ENCODE measurements at places on chromosomes 12 and 14.

- no peak for DNase-seq
These were observed 6.3 kb downstream of the SLC7A8 start for GRCh38 chr14:23177181-23177580.

GRCh38 chr12:107983756-107984472 is 145.2 kb upstream of the WSCD2 start:
- DNase-seq: no peak

DNA sequence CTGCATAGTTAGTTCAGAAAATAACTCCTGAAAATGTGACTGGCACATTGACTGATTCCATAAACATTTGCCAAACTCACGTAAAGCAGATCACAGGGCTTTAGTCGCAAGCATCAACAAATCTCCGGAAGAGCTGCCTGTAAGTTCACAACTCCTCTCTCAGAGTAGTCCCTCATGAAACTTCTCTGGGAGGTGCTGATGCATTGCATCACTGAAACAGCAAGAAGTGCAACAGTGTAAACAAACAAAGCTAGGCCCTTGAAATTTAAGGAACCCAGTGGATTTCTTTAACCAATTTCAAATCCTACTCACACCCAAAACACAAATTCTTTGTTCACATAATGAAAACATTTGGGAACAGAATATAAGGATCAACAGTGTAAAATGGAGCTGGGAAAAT is 1691.7 kb upstream of the FLRT2 start:
- no peak for DNase-seq

DNA sequence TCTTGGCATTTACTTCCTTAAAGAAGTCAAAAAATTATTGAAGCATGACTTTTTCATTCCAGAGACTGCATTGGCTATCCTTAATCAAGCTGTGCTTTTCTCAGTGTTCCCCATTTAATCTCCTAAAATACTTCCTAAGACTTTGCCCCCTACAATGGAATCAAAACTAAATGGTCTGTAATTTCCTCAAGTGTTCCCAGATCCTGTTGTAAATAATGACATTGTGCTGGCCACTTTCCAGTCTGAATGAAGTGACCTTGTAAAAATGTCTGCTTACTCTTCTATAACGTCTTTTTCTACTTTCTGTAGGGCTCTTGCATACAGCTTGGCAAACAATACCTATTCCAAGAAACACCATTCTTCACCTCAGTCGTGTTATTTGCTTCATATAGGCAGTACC is 45.3 kb upstream of the MBIP start:
- DNase-seq: no peak

- peak; percentile 67 for DNase-seq
These were observed 88.5 kb downstream of the PPM1H start for GRCh38 chr12:62846491-62846890.

GRCh38 chr12:125340791-125341190 is 275.6 kb downstream of the AACS start:
- DNase-seq: peak; percentile 83

GRCh38 chr14:86072116-86072894 is 542.4 kb downstream of the FLRT2 start:
- DNase-seq: no peak

GRCh38 chr14:76090616-76091391 is 60.9 kb upstream of the GPATCH2L start:
- no peak for DNase-seq

DNA sequence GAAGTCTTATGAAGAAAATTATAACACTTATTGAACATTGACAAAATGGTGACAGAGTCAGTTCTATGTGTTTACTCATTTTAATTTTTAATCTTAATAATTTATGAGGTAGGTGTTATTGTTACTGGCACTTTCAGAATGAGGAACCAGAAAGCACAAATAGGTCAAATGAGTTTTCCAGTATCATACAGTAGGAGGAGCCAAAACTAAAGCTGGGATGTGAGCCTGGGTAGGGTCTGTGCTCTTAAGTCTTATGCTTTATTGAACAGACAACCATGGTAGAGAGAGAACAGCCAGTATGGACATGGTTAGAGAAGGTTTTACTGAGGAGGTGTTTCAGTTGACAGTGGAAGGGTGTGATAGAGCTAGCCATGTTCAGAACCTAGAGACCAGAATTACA is 775.7 kb downstream of the TMTC2 start:
- DNase-seq: no peak

GRCh38 chr12:8637666-8638065 is 25.0 kb downstream of the MFAP5 start:
- DNase-seq: no peak

- no peak for DNase-seq
These were observed 70.7 kb downstream of the PTPRO start for GRCh38 chr12:15393037-15393436.

DNA sequence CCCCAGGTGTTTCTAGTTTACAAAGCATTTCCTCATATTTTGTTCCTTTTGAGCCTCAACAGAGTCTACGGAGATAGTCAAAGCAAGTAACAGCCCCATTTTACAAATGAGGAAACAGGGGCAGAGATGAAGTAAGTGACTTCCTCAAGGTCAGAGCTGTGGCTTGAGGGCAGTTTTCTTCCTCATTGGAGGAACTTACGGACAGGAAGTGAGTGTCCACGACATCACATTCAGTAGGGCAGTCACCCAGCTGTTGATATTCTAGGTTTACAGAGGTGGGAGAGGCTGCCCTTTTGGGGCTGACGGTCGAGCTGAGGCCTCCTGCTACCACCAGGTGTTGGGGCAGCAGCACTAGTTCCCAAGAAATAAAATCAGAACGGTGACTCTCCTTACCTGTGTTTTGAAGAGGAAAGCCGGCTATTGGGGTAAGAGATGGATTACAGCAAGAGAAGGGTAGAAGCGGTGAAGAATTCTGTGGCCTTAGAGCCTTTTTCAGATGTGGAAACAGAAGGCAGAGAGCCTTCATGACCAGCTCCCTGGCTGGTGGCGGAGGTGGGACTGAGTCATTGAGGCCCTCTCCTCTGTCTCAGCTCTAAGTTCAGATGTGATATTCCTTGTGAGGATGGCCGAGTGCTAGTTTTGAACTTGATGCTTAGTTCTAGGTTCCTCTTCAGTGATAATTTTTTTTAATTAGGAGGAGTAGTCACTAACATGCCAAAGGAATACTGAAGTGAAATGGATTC is 41.7 kb downstream of the SUSD6 start:
- no peak for DNase-seq

DNA sequence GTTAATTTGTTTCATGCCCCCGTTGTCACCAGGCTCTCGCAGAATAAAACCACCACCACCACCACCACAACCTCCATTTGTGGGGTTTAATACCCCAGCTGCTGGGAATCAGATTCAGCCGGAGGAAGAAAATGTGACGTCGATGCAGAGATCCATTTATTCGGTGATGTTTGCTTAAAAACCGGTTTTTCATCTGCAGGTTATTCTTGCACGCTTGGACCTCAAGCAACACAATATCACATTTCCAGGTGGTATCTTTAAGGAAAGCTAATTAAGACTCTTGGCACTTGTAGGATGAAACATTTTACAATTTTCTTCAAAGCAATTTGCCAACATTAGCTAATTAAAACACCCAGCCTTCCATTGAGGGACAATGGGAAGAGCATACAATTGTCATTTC is 39.8 kb downstream of the SPRING1 start:
- DNase-seq: no peak

DNA sequence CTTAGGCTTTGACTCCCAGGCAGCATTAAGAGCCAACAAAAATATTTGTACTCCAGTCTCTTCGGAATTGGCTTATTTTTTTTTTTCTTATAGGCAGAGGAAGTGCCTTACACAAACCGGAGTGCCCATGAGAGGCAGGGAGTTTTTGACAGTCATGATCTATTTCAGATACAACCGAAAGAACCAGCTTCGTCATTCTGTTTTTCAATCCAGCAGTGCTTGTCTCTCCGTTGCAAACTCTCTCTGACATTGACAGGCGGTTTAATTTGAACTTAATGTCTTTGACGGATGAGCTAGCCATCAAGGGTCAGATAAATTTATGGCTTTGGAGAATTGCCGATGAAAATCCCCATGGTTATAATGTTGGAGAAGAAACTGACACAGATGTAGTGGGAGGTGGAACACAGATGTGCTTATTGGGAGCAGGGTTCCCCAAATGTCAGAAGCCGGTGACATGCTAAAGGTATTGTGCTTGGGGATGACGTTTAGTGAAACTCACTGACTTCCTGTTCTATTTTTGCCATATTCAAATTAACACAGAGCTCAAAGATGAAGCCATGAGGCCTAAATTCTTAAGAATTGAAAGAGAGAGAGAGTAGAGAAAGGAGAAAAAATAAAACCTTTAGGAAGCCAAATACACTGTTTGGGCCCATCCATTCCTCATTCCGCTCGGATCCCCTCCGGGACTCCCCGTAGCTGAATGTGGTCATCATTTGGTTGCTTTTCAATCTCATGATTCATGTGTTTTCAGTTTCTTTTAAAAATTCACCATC is 59.7 kb downstream of the PLXNC1 start:
- peak; percentile 16 for DNase-seq

DNA sequence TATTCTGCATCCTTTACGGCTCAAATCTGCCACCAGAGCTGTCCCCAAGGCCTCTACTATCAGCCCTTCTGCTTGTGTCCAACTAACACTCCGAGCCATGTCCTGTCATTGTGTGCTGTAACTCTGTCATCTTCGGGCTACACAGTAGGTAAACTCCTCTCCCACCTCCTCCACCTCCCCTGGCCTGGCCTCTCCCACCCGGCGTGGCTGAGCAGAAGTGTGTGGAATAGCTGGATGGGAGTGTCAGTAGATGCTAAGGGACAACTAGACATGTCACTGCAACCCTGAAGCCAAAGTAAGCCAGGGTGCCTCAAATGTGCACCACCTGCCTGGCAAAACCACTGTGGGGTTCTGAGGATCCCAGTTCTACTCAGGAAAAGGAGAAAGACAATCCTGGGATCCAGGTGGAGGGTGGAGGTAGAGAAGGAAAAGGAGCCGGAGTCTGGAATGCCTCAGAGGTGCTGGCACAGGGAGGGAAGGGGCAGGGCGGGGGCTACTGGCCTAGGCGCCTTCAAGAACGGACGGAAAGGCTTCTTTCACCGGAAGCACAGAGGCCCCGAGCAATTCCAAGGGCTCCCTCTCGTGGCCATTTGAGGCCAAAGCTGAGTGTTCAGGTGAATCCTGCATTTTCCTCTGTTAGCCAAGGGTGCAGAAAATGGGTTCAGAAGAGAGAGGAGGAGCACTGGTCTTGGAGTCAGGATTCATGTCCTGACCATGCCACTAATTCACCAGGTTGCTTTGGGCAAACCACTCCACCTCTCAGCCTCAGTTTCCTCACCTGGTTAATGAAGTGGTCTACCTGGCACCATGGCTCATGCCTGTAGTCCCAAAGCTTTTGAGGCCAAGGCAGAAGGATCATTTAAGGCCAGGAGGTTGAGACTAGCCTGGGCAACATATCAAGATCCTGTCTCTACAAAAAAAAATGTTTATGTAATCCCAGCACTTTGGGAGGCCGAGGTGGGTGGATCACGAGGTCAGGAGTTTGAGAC is 20.5 kb upstream of the FAM181A start:
- DNase-seq: peak; percentile 9

GRCh38 chr12:32558903-32559302 is 120.2 kb upstream of the DNM1L start:
- no peak for DNase-seq

GRCh38 chr14:60807971-60808370 is 73.4 kb downstream of the MNAT1 start:
- no peak for DNase-seq

GRCh38 chr12:105334582-105334981 is 4.1 kb downstream of the C12orf75 start:
- DNase-seq: peak; percentile 67

DNA sequence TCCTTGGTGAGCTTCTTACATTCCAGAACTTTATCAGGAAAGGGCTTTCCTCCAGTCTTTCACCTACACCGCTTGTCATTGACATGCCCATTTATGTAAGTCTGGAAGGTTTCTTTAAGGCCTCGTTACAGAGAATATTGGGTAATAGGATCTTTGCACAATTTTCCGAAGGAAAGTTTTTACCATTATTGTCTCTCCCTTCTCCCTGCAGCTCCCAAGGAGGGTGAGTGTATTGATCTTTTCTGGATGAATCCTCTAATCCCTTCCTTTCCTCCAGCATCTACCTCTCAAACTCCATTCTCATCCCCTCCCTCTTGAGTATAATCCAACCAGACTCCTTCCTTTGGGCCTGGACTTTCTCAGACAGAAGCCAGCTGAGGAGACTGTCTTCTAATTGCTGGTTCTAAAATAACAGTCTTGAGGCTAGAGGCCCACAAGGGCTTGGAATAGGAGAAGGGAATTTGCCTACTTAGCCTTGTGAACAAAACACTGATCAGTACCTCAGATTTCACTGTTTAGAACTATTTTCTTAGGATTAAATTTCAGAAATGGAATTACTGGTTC is 21.8 kb downstream of the WNK1 start:
- no peak for DNase-seq

DNA sequence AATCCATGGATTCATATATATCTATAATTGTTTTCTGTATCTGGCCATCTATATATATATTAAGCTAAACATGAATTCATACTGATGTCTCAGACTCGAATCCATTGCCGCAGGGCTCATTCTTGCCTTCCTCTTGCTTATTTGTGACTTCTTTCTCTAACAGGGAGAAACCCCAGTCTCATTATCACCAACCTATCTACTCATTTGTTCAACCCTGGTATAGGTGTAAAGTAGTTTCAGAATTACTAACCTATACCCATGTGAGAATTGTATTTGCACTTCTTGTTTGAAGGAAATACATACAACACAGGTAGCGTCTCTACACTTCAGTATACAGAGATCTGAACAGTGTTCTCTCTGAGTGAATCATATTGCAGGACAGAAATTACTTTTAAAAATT is 77.7 kb downstream of the PTPN11 start:
- no peak for DNase-seq

DNA sequence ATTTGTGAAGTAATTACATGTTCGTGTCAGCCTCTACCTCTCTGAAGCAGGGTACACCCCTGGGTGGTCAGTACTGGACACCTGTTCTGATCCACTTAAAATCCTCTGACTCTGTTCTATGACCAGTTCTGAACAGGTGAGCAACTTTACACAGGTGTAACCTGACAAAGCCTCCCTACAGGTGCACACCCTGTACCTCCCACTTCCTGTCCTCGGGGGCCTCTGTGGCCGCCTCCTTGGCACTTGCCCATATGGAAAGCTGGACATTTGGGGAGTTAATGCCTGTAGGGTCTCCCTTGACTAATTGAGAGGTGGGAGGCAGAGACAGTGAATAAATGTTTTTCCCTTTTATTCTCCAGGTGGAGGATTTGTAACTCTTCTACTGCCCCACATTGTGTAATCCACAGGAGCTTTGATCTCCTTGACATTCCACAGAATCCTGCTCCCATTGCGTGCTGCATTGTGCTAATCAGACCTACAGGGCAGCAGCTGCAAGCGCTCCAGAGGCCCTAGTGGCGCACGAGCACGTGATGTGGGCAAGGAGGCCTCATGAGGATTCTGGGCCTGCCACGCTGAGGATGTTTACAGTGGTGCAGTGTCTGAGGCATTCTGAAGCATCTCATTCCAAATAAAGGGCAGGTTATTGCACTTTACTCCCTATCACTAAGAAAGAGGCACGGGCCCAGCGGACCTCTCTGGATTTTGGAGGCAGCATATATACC is 45.8 kb upstream of the BATF start:
- no peak for DNase-seq

All from astrocyte of the spinal cord (primary cell).